MG63 (cell line): ENCODE measurements at places on chromosomes 3 and 15.

- DNase-seq = no peak
These were observed 14.5 kb downstream of the TIPARP start for GRCh38 chr3:156688632-156689452.

DNA sequence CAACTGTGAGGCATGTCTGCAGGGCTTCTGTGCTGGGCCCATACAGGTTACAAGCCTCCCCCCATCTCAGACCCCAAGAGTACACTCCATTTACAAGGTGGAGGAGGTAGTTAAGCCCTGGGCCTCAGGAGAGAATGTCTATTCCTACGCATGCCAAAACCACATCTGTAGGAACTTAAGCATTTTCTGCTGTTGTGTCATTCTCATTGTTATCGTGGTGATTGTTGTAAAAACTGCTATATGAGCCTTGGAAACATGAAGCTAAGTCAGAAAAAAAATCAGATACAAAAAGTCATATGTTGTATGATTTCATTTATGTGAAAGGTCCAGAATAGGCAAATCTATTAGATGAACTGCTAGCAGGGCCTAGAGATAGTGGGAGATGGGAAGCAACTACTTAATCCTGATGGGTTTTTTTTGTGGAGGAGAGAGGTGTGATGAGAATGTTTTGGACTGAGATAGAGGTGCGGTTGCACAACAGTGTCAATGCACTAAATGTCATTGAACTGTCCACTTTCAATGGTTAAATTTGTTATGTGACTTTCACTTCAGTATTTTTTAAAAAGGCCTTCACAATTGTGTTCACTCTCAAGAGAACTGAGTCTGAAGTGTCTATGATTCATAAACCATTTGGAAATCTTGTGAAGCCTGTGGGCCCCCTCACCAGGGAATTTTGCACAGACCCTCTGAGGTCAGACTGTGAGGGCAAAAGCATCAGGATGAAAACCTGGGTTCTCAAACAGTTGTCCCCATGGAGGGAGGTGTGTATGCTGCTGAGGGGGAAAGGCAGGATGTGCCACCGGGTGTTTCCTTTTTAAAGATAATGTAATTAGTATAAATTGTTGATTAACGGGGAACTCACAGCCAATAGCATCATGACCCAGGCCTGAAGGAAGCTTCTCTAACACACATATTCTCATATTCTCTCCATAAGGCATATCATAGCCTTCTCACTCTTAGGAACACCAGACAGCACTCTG is 3.2 kb downstream of the RTP3 start:
- no peak for DNase-seq

DNA sequence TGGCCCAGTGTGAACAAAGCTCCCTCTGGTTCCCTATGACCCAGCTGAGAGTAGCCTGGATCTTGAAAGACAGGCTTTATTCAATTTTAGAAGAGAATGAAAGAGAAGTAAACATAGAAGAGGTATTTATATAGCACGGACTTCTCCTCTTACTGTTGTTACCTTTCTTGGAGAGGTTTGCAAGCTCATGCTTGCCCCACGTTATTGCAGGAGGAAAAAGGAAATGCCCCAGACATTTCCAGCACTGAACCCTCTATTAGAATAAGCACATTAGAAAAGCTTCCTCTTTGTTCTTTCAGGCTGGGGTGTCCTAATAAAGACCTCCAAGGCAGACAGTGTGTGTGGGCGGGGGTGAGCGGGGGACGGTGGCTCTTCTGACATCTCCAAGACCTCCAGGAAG is 98.7 kb upstream of the AGBL1 start:
- no peak for DNase-seq

GRCh38 chr3:71542521-71543370 is 40.8 kb downstream of the FOXP1 start:
- DNase-seq = peak; percentile 86

DNA sequence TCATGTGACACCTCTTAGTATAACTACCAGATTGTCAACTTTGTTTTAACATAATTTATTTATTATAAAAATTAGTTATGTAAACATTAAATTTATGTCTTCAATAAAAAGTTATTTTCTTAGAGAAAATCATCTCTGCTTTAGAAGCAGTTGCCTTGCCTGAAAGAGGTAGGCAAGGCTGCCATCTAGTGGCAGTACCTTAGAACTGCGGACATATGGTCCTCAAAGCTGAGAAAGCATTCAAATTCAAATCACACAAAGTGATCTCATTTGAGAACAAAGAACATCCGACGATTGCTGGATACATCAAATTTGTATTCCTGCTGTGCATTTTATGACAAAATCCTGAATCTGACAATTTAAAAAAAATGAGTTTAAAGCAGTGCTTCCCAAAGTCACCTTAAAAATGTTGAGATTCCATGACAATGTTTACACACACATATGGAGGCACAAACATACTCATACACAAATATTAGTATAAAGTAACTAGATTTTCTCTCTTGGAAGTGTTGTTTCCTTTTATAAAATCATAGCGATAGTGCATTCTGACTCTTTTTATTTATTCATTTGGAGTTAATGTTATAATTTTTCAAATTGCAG is 617.4 kb downstream of the CADM2 start:
- peak; percentile 3 for DNase-seq

DNA sequence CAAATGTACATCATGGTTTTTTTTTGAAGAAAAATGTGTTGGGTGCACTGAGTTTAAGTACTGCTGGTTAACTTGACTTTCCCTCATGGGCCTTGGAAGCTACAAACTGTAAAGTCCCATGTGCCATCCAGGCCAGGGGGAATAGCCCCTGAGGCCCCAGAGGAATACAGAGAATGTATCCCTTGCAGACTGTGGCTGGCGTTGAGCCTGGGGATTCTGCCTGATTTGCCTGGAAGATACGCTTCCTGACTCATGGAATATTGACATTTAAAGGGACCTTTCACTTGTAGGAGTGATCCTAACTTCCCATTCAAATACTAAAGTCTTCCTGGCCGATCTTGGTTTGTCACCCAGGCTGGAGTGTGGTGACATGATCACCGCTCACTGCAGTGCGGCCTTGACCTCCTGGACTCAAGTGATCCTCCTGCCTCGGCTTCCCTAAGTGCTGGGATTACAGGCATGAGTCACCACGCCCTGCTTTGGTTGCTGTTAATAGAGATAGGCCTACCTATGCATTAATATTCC is 42.0 kb downstream of the ADAMTSL3 start:
- DNase-seq = no peak

DNA sequence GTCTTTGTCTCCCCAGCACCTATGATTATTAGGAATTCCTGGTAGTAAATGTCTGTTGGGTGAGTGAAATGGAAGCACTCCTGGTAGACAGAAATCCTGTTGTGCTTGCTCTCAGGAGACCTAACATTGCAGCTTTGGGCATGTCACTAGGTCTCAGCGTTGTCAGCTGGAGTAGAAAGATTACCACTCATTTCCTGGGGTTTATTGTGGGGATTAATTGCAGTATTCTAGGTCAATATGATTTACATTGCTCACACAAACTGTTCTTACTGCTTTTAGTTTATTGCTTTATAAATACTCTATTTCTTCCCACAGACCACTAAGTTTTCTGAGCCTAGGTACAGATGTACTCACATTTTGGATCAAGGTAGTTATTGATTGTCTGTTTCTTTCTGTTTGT is 5.1 kb downstream of the TSEN2 start:
- no peak for DNase-seq

DNA sequence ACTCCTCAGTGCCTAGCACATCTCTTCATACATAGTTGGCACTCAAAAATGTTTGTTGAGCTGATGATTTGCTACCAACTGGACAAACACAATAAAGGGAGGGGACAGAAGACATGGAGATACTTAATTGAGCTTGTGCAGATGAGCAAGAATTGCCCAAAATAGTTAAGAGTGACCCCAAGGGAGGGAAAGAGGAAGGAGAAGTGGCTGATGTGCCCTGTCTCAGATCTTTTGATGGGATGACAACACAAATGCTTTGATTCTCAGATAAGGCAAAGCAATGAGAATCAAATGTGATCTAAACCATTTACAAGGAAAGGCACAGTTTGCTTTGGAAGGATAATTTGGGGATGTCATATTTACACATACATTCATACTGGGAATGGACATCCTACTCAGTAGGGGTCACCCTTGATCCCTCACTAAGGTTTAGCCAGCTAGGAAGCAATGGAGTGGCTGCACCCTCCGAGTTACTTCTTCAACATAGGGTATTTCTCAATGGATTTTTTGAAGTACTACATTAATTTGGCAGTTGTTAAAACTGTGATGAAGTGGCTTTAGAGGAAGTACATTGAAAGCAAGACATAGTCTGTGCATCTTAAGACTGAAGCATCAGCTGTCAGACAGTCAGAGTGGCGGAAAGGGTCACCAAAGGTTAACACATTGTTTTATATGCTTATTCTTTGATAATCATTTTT is 21.9 kb upstream of the SSR3 start:
- no peak for DNase-seq

- no peak for DNase-seq
These were observed 920.6 kb upstream of the CFAP20DC start for GRCh38 chr3:59970376-59970775.

DNA sequence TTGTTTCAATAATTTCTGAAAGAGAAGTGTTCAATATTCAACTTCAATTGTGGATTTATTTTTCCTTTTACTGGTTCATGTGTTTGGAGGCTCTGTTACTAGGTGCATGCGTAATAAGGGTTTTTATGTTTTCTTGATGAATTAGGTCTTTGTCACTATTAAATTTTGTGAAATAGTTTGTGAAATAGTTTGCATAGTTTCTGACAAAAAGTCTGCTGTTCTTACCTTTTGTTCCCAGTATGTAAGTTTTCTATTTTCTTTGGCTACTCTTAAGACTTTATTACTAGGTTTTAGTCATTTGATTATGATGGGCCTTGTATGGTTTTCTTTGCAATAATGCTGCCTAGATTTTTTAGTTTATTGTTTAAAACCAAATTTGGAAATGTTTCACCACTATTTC is 38.0 kb downstream of the MEF2A start:
- DNase-seq = no peak

- DNase-seq = no peak
These were observed 11.4 kb downstream of the CCK start for GRCh38 chr3:42254566-42254965.

GRCh38 chr3:122945230-122945629 is 82.3 kb downstream of the SEMA5B start:
- no peak for DNase-seq

DNA sequence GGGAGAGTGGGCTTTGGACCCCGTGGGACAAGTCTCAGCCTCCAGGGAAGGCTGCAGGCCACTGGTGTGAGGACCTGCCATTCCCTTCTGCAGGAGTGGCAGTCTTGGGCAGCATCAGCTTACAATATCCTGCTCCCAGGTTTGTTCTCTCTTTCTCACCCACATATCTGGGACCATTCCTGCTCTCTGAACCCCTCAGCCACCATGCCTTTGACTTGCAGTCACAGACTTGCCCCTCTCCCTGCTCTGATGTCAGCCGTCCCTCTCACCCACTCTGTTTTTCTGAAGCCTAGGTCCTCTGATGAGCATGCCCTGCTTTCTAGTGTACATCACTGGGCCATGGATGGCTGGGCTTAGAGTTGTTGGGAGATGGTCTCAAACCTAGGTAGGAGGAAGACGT is 282.1 kb downstream of the EPHB1 start:
- DNase-seq = no peak

- no peak for DNase-seq
These were observed 56.6 kb downstream of the CBLB start for GRCh38 chr3:105812194-105812586.

DNA sequence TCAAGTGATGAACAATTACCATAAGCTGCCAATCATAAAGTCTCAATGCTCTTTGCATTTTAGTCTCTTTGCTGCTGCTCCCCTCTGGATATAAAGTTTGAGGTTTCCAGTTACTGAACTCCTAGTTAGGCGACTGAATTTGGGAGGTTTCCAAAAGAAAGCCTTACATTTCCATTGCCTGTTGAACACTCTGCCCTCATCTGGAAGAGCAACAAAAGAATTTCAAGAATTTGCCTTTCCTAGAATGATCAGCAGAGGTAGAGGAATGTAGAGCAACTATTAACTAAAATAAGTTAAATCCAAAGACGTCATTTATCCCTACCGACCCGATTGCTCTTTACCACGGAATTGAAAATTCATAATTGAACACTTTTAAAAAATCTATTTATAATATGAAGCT is 53.4 kb upstream of the PRICKLE2 start:
- DNase-seq = no peak

- DNase-seq = no peak
These were observed 15.9 kb upstream of the ALDH1A2 start for GRCh38 chr15:58081456-58081855.

GRCh38 chr15:92226020-92226612 is 167.6 kb upstream of the ST8SIA2 start:
- no peak for DNase-seq

- no peak for DNase-seq
These were observed 13.2 kb downstream of the NSUN3 start for GRCh38 chr3:94076055-94076454.

- DNase-seq = no peak
These were observed 11.0 kb downstream of the NDUFB5 start for GRCh38 chr3:179615458-179616173.

DNA sequence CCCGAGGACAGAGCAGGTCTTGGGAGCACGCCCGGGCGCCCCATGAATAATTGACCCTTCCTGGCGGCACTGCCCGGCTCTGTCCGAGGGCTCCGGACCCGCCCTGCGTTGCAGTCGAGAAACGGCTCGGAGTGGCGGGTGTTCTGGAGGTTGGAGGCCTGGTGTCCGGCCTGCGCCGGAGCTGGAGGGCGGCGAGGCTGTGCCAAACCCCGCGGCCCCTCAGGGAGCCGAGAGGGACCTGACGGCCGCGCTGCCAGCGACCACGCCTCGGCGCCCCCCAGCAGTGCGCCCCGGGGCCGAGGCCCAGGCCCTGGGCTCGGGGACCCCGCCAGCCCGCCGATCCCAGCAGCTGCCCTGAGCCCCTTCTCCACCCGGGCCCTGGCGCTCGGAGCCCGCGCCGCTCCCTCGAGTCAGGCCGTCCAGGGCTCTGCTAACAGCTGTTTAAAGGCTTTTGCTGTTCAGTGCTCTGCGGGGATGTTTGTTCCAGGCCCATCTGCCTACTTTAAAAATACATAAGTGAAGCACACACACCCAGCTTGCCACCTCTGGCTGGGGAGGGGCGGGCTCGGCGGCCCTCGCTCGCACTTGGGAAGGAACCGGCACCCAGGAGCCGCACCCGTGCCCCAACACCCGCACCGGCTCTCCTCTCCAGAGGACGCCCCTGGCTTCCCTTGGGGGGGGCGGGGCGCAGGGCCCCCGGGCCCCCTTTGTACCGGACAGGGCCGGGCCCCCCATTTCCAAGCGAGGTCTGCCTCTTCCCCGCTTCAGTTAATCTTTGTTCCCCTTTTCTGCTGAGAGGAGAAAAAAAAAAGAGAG is 730 bp upstream of the ZNF710 start:
- DNase-seq = peak; percentile 49

- DNase-seq = no peak
These were observed 99.4 kb upstream of the TSC22D2 start for GRCh38 chr3:150308481-150309256.

DNA sequence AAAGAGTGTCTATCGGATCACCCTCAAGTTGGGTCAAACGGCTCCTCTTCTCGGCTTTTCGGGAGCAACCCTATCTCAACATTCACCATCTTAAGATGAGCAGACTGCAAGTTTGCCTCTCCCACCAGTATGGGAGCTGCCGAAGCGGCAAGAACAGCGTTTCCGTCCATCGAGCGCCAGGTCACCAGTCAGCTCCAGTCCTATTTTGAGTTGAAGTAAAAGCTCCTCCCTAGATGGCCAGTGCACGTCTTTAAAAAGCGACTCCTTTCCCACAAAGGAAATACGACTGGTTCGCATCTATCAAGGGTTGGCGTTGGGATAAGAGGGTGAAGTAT is 369 bp upstream of the U2SURP start:
- no peak for DNase-seq

GRCh38 chr3:32095431-32095830 is 11.0 kb upstream of the GPD1L start:
- DNase-seq = no peak
